ENCODE measurements at places on chromosomes 5 and 9.

- DNase-seq: no peak
These were observed 652.6 kb downstream of the CETN3 start for GRCh38 chr5:89756955-89757354.

GRCh38 chr5:73663161-73663859 lies 37.3 kb downstream of the ARHGEF28 start:
- DNase-seq: no peak

DNA sequence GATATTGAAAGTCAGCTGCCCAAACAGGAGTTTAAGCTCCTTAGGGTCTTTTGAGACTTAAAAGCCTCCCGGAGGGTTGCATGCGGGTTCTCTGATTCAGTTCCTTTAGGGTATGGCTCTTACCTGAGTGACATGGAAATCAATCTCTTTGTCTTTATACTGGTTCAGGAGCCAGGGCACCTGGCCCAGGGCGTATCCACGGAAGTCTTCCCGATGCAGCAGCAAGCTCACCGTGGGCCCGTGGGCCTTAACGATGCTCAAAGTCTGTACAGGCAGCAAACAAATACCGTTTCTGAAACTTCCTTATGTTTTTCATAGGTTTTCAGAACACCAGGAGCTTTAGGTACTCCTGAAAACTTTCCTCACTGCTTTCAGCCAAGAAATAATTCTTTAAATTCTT lies 13.2 kb downstream of the MROH2B start:
- no peak for DNase-seq

- no peak for DNase-seq
These were observed 620.9 kb upstream of the PTPRD start for GRCh38 chr9:11233696-11234095.

GRCh38 chr9:111916234-111916645 lies 19.6 kb downstream of the UGCG start:
- DNase-seq: no peak

DNA sequence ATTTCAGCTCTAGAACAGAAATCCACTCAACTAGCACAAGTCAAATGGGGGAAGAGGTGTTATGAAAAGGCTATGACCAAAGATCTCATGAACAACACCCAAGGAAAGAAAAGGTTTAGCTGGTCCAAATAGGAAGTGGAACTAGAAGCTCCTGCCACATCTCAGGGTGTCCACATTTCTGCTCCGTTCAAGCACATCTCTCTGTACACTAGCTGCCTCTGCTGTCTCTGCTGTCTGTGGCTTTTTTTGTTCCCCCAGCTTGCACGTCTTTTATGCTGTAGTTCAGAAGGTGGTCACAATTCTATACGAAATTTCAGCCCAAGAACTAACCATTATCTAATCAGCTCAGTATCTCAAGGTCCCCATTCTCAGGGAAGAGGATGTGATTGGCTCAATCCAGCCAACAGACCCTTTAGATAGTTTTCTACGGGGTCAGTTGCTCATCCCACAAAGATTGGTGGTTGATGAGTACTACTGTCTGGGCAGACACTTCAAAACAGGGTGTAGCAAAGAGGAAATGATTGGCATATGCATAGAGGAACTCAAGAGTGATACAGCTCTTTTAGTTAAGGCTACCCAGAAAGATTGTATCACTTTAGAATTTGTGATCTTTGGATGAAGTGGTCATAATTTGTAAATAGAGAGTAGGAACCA lies 44.0 kb downstream of the FANCC start:
- DNase-seq: no peak

- DNase-seq: no peak
These were observed 895.1 kb downstream of the CDH9 start for GRCh38 chr5:26143259-26143658.

- no peak for DNase-seq
These were observed 49.4 kb downstream of the SMC2 start for GRCh38 chr9:104143550-104143910.

- DNase-seq: no peak
These were observed 16.9 kb upstream of the SLC36A3 start for GRCh38 chr5:151320481-151320880.

- no peak for DNase-seq
These were observed 34.7 kb downstream of the GLT6D1 start for GRCh38 chr9:135604437-135605237.

GRCh38 chr5:103896593-103896992 lies 334.0 kb upstream of the NUDT12 start:
- no peak for DNase-seq

DNA sequence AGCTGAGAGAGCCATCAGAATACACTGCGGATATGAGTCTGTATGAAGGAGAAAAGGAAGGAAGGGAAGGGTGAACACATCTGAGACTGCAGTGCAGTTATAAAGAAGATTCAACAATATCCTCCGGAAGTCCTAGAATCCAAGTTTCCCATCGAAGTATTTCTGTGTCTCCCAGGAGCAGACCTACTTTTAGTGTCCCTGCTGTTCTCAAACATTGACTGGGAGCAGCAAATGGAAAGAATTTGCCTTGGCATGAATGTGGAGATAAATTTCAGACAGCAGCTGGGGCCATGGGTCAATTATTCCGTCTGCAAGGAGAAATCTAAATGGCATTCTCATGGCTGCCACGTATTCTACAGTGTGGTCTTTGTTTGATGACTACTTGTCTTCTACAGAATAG lies 478.1 kb upstream of the SMC2 start:
- DNase-seq: no peak

DNA sequence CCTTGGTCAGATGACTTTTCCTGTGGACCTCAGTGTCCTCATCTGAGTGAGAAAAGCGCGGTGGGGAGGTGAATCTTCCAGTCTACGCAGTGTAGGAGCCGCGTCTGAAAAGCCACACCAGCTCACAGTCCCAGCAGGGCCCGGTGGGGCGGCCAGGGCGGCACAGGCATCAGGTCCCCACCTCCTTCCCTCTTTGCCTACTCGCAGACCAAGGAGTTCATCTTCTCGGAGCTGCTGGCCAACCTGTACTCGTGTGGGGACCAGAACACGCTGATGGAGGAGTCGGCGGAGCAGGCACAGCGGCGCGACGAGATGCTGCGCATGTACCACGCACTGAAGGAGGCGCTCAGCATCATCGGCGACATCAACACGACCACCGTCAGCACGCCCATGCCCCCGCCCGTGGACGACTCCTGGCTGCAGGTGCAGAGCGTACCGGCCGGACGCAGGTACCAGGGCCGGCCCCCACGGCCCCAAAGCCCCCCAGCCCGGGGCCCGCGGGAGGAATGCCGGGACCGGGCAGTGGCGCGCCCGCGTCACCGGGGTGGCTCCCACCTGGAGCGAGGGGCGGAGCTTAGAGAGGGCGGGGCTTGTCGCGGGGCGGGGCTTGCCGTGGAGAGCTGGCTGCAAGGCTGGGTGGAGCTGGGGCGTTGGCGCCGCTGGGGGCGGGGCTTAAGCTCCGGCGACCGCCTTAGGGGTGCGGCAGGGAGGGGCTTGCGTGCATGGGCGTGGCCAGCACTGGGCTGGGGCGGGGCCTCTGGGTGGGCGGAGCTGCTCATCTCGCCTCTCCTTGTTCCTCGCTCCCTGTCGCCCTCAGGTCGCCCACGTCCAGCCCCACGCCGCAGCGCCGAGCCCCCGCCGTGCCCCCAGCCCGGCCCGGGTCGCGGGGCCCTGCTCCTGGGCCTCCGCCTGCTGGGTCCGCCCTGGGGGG lies 25.6 kb downstream of the GOLGA2 start:
- DNase-seq: peak; percentile 75

DNA sequence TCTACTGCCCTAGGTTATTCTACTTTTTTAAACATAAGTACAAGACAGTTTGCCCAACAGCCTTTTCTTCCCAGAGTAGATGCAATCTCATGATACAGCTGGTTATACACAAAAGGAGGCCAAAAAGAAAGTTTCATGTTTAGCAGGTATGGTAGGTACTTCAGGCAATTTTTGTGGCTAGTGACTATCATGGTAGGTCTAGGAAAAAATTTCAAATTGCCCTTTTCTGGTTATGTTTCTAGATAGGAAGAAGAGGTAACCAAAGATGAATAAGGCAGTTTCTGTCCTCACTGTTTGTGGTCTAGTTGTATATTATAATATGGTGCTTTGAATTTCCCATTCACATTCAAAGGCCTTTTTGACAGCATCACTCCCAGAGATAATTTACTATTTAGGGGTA lies 19.7 kb downstream of the MEGF9 start:
- no peak for DNase-seq

DNA sequence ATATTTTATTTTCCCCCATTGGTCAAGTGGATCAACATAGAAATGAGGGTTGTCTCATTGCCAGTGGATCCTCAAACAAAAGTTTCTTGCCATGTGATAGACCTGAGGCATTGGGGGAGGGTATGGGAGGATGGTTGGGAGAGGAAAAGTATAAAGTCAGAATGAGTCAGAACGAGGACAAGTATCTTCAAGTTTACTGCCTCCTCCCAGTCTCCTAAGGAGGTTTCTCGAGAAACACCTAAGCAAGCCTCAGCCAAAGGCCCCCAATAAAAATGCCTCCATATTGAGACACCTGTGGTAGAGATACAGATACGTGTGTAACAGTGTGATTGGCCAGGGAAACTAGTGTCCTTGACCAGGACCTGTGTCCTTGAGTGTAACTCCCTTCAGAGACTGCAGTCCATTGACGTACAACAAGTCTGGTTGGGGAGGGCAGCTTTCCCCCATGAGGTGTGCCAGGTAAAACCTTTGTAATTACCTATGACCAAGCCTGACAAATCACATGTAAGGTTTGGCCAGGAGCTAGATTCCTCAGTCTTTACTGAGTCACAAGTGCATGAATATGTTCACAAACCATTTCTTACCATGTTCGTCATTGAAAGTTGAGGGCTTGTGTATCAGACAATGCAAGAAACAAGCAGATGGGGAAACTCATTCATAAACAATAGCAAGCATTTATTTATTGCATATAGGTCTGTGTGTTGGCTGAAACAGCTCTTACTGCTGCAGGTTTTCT lies 198.6 kb upstream of the SH3GL2 start:
- no peak for DNase-seq

DNA sequence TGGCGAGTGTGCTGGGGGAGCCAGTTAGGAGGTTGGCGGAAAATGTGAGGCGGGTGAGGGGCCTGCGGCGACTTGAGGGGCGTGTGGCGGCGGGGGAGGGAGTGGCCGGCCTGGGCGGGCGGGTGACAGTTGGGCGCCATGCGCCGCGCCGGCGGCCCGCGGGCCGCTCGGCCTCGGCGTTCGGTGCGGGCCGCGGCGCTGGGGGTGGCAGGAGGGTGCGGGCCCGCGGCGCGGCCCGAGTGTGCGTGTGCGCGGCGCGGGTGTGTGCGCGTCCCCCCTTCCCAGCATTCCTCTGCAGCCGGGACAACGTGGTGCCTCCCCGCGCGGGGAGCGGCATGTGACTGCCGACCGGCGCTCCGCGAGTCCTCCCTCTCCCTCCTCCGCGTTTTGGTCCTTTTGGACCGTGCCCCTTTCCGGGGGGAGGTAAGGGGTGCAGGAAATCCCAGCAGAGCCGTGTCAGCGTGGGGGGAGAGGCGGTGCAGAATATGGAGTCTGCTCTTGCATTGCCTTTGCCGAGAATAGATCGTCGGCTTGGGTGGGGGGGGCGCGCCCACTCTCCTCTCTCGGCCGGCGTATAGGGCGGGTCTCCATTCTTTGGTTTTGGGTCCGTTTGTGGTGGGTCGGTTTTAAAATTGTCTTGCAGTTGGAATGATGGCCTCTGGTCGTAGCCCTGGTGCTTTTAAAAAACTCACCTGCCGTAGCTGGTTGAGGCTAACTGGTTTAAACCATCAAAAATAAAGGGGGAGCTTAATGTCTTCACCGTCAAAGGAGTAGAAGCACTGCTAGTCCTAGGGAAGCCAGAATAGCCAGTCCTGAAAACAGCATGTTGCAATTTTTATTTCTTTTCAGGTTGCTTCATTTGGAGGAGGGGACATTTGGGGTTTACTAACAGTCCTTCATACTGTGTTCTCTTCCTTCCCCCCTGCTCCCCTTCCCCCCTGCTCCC lies 2.0 kb downstream of the LARP1 start:
- DNase-seq: peak; percentile 60

DNA sequence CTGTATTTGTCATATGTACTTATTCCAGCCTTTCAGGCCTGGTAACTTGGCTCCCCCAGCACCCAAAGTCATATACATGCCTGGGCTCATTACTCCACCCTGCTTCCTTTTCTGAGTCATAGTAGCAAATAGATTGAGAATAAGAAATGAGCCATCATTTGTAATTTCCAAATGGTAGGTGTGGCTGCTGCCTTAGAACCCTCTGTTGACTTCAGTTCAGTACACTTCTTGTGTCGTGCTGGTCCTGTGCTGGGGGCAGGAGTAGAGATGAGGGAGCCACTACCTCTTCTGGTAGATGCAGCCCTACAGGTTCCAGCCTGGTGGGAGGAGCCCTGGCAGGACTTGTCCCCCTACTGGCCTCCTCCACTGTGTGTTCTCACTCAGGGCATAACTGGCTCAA lies 11.1 kb downstream of the GM2A start:
- peak; percentile 38 for DNase-seq

DNA sequence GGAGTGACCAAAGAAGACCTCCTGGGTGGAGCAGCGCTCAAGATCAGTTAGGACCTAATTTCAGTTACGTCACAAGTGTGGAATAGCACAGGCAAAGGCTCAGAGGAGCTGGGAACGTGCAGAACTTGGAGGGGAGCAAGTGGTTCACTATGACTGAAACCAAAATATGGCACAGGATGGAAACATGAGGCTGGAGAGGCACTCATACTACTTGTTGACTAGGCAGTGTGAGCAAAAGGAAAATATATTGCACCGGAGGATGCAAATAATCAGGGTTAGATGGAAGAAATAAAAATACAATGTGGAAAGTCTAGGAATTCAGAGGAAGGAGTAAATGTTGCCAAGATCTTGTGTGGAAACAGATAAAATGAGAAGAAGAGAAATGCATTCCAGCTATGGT lies 148.3 kb downstream of the DCP2 start:
- no peak for DNase-seq

- DNase-seq: no peak
These were observed 8.8 kb upstream of the N4BP3 start for GRCh38 chr5:178104492-178104891.
